ENCODE measurements at places on chromosomes 7 and 10. TPM values are rescaled to one million over a fixed set of nuclear protein-coding genes. Genes with fewer than 3 reads are reported as not detected.

The VIM gene
- 2,218 TPM for total RNA-seq

The GAD2 gene
- not detected for total RNA-seq

The NUTM2E gene
- total RNA-seq, result not detected

The PLAU gene
- total RNA-seq, result 5.6 TPM

The TRPV5 gene
- total RNA-seq, result not detected

DNA sequence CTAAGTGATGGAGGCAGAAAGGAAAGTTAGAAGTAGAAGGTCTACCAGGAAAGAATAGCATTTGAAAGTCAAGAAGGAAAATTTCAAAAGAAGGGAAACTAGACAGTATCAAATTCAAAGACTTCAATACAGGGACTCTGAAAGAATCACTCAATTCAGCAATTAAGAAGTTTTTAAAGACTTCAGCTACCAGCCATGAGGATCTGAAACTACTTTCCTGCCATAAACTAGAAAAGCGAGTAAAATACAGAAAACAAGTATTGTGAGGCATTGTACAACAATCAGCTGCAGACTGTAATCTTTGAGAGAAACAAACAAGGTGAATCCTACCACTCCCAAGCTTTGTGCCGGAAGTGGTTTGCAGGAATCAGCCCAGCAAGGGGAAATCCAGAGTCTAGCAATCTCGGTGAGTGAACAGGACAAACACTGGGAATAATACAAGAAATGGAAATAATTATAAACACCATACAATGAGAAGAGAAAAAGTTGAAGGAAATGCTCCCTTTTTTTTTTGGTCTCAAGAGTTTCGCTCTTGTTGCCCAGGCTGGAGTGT is 62.4 kb downstream of the ARHGAP12 start:
- no peaks in the 10 kb centered on the region for H3K27me3 ChIP-seq
- H3K4me1 ChIP-seq, result peaks cover 31% of the 10 kb centered on the region
- no peak overlapping the region for H3K4me3 ChIP-seq
- DNase-seq, result no peak
- H3K27ac ChIP-seq, result no peak overlapping the region
- H3K36me3 ChIP-seq, result no peaks in the 10 kb centered on the region

DNA sequence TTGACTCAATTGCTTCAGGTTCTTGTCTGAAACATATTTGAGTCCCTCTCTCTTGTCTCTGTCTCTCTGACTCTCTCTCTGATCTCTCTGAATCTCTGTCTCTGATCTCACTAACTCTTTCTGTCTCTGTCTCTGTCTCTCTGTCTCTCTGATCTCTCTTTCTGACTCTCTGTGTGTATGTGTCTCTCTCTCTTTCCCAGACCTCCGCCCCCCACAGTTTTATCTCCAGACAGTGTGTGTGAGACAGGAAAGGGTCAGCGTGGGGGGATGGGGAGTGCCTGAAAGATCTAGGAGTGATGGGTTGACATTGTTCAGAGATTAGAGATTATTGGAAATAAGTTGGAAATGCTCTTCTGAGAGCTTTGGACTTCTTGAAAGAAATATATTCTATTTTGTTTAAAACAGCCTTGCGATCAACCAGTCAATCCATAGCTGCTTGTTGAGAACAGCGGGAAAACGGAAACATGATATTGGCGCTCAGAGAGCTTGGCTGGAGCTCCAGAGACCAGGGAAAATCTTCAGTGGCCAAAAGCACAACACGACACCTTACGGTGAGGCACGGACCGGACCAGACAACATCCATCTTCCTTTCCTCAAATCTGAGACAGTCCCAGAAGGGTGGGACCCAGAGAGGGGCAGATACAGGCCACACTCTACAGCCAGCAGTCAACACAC is 35.5 kb downstream of the CALML3 start:
- H3K4me1 ChIP-seq, result peaks cover 65% of the 10 kb centered on the region
- peak overlapping the region; percentile 77 for H3K27ac ChIP-seq
- H3K27me3 ChIP-seq, result no peaks in the 10 kb centered on the region

GRCh38 chr10:10855151-10855581 is 162.5 kb upstream of the CELF2 start:
- peaks cover 11% of the 10 kb centered on the region for H3K4me1 ChIP-seq
- H3K27ac ChIP-seq, result no peak overlapping the region
- DNase-seq, result no peak
- no peaks in the 10 kb centered on the region for H3K36me3 ChIP-seq

GRCh38 chr7:29609162-29610037 is 45.8 kb downstream of the PRR15 start:
- H3K36me3 ChIP-seq, result no peaks in the 10 kb centered on the region
- no peak overlapping the region for H3K4me3 ChIP-seq
- peak; percentile 53 for DNase-seq
- H3K4me1 ChIP-seq, result no peaks in the 10 kb centered on the region
- H3K27ac ChIP-seq, result no peak overlapping the region

DNA sequence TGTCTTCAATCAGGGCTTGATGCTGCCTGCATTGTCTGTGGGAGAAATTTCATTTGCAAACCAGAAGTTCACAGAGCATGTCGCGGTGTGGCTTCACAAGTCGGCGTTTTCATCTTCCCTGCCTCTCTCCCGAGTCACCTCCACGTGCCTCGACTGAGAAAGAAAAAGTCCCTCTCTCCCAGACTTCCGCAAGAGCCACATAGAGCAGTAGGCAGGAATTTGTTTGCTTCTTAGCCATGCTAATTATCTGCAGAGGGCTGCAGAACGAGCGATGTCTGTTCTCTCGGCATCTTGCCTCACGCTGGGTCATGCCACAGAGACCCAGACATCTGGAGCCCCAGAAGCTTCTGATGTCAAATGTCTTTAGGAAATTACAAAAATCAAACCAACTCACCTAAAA is 272.2 kb downstream of the TCF7L2 start:
- DNase-seq, result no peak
- H3K27me3 ChIP-seq, result no peaks in the 10 kb centered on the region
- no peak overlapping the region for H3K4me3 ChIP-seq
- H3K4me1 ChIP-seq, result no peaks in the 10 kb centered on the region

Data from esophagus muscularis mucosa (tissue), 4 donors.